Activated CD4-positive, alpha-beta T cell treated with anti-CD3 and anti-CD28 coated beads, Interleukin-10, Interleukin-2, amounts not matched to agents 100 ng/mL and 50 ng/mL, durations not matched to agents 16 hours and 8 hours (primary cell): ENCODE measurements at places on chromosomes 16 and 17.

GRCh38 chr16:75130150-75130771, 13.7 kb upstream of the LDHD start:
- no peak for DNase-seq

DNA sequence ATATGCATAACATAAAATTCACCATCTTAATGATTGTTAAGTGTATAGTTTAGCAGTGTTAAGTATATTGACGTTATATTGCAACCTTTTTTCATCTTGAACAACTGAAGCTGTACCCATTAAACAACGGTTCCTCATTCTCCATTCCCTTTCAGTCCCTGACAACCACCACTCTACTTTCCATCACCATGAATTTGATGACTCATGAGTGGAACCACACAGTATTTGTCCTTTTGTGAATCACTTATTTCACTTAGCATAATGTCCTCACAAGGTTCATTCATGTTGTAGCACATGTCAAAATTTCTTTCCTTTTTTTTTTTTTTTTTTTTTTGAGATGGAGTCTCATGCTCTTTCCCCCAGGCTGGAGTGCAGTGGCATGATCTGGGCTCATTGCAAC, 46.0 kb downstream of the HOXB1 start:
- peak; percentile 52 for DNase-seq

- no peak for DNase-seq
These were observed 23.9 kb upstream of the TOM1L1 start for GRCh38 chr17:54876656-54877195.

- peak; percentile 41 for DNase-seq
These were observed 473.9 kb downstream of the CDH13 start for GRCh38 chr16:83100679-83101078.

- DNase-seq, result no peak
These were observed 2.3 kb upstream of the PECAM1 start for GRCh38 chr17:64393000-64393402.

DNA sequence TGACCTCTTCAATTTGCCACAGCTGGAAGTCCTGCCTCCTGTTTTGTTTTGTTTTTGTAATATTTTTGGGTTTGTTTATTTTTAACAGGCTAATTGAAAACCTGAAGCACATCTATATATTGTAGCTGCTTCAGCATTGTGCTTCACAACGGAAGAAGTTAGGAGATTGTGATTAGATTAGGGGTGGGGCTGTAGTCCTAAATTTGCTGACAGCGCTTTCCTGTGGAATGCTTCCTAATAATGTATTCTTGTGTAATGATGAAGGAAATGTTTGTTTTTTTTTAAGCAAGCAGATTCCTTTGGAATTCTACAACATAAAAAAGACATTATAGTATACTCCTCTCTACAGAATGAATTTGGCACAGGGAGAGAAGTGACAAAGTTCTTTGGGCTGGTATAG, 70.1 kb downstream of the NLK start:
- no peak for DNase-seq

DNA sequence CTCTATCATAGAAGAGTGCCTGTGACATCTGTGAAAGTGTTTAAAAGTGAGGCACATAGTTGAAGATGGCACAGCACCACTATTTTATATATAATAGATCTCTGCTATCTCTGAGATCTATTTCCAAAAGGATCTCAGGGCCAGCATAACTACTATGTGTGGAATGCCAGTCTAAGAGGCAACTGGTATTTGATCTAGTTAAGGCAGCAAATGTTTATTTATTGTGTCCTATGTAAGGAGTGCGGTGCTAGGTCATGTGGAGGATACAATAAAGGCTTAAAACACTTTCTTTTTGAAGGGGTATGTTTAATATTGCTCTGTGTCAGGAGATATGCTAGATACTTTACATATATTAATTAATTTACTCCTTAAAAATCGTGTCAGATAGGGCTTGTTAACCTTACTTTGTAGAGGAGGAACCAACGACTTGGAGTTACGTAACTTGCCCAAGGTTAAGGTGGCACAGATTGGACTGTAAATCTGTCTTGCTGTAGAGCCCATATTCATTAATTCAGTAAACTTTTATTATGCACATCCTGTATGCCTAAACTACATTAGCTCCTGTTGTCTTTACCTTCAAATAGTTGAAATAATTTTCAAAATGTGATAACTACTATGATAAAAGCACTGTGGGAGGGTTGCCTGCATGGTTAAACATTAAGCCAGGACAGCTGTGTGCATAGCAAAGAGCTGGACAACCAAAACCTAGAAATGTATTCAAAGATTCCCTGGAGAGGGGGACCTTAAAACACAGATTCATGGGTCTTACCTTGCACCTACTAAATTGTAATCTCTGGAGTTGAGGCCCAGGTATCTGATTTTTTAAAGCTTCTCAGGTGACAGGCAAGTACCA, 83.3 kb downstream of the NLK start:
- no peak for DNase-seq

GRCh38 chr17:34411646-34412421, 48.8 kb upstream of the CCL1 start:
- DNase-seq, result no peak

GRCh38 chr17:31415640-31416502, 24.4 kb downstream of the RAB11FIP4 start:
- no peak for DNase-seq

DNA sequence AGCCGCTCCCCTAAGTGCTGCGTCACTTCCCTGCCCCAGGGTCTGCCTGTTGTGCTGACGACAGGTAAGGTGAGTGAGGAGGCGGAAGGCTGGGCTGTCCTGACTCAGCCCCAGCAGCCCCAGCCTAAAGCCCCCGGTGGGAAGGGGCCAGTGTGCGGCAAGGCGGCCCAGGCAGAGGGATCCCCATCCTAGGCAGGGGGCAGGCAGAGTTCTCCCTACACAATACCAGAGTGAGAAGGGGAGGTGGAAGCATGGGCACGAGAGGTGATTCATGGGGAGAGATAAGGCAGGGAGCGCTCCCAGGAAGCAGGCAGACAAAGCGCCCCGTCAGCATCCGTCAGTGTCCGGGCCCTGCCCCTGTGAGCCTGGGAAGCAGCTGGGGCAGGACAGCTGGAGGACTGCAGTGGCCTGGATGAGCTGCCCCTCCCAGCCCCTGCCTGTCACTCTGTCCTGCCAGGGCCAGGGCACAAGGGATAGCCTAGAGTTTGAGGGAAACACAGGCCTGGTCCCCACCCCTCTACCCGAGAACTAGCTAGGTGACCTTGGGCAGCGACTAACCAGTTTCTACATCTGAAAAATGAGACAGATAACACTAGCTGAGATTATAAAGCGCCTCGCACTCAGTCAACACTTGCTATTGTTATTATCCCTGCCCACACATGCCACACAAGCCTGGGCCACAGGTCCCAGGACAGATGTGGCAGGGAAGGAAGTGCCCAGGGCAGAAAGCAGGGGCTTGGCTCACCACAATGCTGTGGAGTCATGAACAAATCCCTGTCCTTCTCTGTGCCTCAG, 3.8 kb downstream of the FAM83G start:
- DNase-seq, result no peak

GRCh38 chr17:6528557-6528956, 27.8 kb downstream of the PITPNM3 start:
- DNase-seq, result no peak

GRCh38 chr16:70715055-70715858, 29.4 kb upstream of the MTSS2 start:
- DNase-seq, result no peak

DNA sequence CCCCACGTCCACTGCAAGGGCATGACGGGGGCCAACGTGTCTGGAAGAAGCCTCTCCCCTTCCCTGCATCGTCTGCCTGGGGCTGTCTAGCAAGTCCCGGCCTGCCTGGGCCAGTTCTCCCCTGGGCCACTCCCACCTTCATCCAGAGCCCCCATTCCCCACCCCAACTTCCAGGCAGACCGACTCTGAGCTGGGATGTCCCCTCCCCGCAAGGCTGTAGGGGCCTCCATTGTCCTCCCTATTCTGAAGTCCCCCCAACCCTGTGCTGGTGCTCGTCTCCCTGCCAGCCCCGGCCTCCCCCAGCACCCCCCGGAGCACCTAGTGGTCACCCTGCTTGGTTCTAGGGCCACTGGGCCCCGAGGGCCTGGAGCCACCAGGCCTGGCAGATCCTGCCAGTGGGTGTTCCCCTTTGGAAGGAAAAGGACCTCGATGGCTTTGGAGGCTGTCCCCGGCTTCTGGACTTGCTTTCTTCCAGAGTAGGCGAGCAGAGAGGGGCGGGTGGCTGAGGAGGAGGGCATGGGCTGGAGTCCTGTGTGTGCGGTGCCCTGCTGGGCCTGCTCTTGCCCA, 4.8 kb downstream of the GLIS2 start:
- no peak for DNase-seq

- DNase-seq, result no peak
These were observed 2.2 kb upstream of the RPL38 start for GRCh38 chr17:74201250-74201649.

GRCh38 chr16:71846431-71846830, 655 bp downstream of the ATXN1L start:
- peak; percentile 15 for DNase-seq

DNA sequence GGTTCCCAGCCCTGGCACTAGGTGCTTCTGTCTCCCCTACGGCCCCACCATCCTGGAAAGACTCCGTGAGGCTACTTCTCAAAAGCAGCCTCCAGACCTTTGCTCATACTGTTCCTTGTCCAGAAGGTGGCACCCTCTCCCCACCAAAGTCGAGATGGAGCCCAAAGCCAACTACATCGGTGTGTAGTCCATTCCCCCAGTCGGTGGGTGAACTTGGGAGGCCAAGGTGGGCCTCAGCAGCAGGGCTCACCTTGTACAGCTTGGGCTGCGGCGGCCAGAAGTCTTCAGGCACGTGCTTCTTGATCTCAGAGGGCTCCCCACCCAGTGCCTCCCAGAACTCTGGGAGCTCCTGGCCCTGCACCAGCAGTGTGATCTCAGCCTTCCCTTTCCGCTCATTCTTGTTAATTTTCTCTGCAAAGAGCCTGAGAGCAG, 10.2 kb downstream of the FLII start:
- peak; percentile 69 for DNase-seq

DNA sequence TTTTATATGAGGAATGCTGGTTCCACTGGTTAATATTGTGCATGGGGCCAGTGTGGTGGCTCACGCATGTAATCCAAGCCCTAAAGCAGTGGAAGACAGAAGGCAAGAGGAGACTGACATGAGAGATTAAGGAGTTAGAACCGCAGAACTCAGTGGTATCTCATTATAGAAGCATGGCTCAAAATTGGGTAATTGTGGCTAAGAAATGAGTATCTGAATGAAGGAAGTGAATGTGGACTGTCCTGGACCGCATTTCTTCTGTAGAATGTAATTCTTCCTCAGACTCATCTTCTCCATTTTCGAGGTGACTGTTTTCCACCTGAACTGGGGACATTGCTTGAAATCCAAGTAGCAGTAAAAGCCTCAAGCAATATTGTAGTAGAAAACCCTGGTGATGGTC, 42.6 kb upstream of the CDR2 start:
- DNase-seq, result no peak

DNA sequence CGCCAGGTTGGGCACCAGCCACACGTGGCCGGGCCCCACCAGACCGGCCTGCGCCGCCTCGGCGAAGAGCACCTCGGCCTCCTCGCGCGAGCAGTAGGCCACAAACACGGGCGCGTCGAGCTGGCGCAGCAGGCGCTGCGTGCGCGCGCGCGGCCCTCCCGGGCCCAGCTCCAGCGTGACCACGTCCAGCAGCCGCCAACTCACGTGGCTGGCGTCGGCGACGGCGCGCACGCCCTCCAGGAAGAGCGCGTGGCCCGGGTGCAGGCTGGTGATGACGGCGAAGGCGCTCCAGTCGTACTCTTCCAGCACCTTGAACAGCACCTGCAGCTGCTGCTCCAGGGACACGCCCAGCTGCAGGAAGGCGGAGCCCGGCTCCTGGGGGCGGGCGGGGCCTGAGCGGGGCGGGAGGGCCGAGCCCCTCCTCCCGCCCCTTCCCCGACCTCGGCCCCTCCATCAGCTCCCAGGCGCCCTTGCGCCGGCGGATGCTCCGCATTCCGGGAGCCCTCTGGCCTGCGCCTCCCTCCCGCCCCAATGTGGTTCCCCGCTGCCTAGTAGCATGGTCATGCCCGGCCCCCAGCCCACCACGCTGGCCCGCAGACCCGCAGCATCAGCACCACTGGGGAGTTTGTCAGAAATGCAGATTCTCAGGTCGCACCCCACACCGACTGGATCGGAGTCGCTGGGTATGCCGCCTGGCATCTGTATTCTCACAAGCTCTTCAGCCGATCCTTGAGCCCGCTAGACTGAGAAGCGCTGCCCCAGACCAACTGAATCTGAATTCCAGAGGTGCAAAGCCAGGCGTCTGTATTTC, 7.2 kb downstream of the GRIN2C start:
- peak; percentile 71 for DNase-seq

GRCh38 chr17:53321651-53322050, 501.1 kb upstream of the KIF2B start:
- DNase-seq, result no peak

DNA sequence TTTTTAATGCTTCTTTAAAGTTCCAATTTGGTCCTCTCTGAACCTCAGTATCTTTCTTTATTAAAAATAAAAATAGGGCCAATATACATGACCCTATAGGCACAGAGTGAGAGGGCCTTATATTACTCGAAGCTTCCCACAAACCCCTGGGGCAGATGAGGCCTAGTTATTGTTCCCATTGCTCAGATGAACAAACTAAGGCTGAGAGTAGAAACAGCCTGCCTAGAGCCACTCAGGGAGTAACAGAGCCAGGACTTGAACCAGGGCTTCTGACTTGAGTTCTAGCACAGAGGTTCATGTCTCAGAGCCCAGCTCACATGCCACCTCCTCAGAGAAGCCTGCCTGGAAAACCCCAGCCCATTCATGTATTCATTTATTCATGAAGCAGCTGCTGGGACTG, 7.7 kb downstream of the BCL7C start:
- no peak for DNase-seq

DNA sequence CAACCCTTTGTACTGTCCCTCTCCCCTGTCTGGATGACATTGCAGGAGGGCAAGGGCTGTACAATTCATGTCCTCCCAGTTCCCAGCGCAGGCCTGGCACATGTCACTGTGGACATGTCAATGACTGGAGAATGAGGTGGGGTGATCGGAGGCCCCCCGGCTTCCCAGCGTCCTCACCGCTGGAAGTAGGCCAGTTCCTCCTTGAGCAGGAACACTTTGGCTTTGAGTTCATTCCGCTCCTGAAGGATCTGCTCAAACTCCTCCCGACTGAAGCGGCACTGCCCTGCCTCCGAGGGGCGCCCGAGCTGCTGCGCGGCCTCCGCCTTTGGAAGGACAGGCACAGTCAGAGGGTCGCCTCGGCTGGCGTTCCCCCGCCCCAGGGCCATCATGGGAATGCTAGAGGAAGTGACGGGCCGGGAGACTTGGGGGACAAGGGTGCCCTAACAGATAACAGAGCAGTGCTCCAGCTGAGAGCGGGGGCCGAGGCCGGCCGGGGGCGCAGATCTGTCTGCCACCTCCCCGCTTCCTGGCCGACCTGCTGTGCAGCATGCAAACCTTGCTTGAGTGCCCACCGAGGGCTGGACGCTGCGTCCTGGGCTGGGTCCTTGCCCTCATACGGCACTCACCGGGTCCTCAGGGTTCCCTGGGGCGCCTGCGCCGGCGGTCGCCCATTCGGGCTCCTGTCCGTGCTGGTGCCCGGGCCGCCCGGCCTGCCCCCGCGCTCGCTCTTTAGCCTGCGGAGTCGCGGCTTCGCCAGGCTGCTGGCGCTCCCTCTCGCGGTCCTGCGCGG, 1.3 kb downstream of the RILP start:
- DNase-seq, result no peak

- peak; percentile 54 for DNase-seq
These were observed 5.0 kb downstream of the SOST start for GRCh38 chr17:43753493-43754129.
